ENCODE measurements at places on chromosomes 12 and 14.

DNA sequence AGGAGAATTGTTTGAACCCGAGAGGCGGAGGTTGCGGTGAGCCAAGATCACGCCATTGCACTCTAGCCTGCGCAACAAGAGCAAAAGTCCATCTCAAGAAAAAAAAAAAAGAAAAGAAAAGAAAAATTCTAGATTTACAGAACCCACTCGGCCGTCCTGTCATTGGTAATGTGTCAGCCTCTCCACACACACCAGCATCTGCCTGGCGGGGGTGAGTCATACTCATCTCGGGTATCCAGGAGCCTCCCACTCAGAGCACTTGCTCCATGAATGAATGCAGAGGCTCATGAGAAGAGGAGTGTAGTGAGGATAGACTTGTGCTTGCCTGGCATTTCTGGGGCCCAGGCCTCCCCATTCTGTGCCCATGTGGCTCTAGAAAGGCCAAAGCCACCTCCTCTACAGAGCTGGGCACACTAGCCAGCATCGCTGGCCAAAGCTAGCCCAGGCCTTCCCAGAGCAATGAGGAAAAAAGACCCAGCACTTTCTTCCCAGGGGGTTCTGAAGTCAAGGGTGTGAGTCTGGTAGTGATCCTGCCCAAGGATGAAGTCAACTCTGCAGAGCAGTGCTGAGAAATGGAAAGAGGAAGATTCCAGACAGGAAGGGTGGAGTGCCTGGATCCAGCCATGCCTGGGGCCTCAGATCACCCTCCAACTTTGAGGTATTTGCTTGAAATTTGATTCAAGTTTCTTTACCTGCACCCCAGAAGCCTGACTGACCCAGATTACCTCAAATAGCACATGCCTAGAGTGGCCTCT, 31.2 kb upstream of the KLC1 start:
- no peak for DNase-seq

DNA sequence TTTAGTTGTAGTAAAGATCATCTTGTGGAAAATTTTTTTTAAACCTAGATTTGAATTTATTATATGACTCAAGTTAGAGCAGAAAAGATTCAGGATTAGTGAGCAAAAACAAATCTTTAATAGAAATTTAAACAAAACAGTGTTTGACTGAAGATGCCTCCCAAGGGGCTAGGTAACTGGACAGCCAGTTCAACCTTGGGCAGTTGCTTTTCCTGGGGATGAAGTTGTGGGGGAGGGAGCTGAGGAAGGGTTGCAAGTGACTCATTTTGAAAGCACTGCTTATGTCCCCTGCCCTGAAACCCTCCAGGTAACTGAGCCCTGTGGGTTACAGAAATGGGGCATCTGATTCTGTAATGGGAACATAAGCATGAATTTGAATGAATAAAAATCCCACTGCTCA, 13.1 kb downstream of the CFAP54 start:
- DNase-seq: no peak

GRCh38 chr12:6171409-6172015, 28.7 kb upstream of the CD9 start:
- no peak for DNase-seq

DNA sequence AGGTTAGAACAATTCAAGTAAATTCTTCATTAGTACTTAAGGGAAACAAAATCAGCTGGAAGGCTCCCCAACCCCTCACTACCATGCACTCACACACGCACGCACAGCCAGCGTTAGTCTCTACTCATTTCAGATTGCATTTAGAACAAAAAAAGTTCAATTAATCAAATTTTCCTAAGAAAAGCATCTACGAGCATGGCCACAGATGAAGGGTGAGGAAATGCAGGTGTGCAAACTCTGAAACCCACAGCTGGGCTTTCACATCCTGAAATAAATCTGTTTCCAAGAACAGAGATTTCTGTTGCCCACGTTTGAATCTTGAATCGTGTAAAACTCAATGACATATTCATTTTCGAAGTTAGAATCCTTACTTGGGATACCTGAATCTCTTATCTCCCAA, 62.6 kb downstream of the SEL1L start:
- DNase-seq: no peak

DNA sequence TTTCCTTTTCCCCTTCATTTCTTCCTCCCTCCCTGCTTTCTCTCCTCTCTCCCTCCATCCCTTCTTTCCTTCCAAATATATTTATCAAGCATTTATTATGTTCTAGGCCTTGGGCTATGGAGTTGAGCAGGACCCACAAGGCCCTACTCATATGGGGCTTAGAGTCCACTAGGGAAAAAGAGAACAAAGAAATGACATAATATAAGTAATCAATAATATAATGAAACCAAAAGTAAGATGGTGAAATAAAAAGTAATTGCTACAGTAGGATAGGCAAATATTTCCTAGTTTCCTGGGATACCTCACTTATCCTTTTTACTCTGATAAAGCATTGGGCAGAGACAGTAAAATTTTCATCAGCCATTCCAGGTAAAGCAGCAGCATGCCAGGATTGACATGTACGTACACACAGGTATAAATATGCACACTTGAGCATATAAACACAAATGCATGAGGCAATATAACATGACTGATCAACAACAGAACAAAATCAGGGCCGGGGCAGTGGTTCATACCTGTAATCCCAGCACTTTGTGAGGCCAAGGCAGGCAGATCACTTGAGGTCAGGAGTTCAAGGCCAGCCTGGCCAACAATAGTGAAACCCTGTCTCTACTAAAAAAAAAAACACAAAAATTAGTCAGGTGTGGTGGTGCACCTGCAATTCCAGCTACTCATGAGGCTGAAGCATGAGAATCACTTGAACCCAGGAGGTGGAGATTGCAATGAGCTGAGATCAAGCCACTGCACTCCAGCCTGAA, 35.5 kb upstream of the CSRP2 start:
- DNase-seq: no peak
